Uterus (tissue), 4 donors: ENCODE measurements at places on chromosomes 16 and 17.

- DNase-seq, result no peak
Measured at GRCh38 chr17:16470265-16470664, 21.7 kb downstream of the LRRC75A start.

GRCh38 chr16:2328428-2328827 is 12.1 kb downstream of the ABCA3 start:
- no peak for DNase-seq

DNA sequence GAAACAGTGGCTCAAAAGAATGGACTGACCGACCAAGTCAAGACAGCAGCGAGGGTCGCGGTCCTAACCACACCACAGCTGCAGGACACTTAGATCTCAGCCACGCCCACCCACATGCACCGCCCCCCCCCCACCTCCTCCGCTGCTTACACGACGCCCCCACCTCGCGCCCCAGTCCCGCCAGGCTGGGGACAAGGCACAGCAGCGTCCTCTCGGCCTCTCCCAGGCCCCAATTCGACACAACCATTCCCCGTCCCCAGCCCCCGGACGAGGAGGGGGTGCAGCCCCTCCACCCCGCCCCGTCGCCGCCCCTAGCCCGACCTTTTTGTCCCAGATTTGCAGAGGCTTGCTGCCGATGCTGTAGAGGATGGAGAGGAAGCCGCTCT is 477 bp downstream of the CFAP20 start:
- no peak for DNase-seq

GRCh38 chr17:73184136-73184993 is 8.5 kb upstream of the COG1 start:
- DNase-seq, result no peak

- DNase-seq, result peak; percentile 91
Measured at GRCh38 chr17:58082870-58083490, at the start of gene DYNLL2. Gene DYNLL2 (plus strand): TSS chr17:58083419. CDS start chr17:58087091, 3,672 bp downstream.

GRCh38 chr16:86951831-86952598 is 365.2 kb downstream of the C16orf95 start:
- DNase-seq, result no peak

DNA sequence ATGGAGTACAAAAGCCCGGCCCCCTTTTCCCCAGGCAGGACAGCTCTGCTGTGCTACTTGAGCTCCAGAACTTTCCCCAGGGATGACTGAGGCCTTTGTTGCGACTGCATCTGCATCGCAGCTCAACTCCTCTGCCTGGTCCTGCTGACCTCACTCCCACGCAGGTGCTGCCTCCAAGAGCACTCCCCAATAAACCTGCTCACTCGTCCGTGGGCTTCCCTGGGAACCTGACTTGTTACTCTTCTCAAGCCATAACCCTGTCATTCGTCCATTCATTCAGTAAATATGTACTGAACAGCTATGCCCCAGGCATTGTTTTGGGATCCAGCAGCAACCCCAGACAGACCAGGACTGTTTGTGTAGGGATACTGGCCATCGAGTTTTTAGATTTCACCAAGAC is 11.6 kb upstream of the RMI2 start:
- DNase-seq, result no peak

GRCh38 chr16:65702707-65703402 is 581.0 kb upstream of the CDH11 start:
- DNase-seq, result no peak

DNA sequence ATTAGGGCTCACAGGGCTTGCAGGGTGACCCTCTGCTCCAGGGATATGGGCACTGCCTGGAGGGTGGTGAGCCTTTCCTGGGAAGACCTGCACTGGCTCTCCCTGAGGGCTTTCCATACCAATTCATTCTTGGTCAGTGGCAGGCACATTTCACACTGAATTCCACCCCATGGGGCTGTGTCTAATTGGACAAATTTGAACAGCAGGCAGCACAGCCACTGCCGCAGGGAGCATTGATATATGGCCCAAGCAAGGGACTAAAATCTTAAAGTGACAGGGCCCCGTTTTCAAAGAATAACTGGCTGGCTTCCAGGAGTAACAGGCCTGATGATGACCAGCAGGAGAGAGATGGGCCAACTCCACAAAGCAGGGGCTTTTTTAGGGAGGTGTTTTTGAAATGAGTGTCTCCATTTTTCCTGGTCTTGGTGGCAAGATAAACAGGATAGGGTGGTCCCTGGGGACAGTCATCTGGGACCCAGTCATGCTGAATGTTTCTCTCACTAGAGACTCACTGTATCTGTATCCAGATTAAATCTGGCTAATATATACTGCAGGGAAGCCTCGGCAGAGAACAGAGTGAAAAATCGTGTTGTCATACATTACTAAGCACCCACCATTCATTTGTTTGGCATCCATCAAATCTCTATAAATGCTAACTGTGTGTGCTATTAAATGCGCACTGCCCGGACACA is 74.1 kb upstream of the TBX2 start:
- no peak for DNase-seq

- no peak for DNase-seq
Measured at GRCh38 chr17:3914312-3914670, 2.0 kb downstream of the P2RX1 start.

DNA sequence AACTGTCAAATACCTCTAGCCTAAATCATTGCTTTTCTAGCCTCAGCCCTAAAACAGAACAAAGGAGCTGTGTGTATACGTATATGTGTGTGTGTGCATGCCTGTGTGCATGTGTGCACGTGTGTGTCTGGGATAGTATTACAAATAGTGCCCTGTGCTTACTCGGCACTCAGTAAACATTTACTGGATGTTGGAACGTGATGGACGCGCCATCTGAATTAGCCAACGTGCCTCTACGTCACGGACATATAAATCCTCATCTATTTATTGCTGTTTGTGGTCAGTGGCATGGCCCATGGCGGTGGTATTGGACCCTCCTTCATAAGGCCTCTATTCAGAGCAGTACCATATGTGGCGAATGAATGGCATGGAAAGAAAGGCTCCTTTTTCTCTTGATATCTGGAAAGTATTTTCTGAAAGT is 37.5 kb downstream of the WWP2 start:
- no peak for DNase-seq

GRCh38 chr16:14097182-14097959 is 26.3 kb downstream of the MRTFB start:
- DNase-seq, result no peak

DNA sequence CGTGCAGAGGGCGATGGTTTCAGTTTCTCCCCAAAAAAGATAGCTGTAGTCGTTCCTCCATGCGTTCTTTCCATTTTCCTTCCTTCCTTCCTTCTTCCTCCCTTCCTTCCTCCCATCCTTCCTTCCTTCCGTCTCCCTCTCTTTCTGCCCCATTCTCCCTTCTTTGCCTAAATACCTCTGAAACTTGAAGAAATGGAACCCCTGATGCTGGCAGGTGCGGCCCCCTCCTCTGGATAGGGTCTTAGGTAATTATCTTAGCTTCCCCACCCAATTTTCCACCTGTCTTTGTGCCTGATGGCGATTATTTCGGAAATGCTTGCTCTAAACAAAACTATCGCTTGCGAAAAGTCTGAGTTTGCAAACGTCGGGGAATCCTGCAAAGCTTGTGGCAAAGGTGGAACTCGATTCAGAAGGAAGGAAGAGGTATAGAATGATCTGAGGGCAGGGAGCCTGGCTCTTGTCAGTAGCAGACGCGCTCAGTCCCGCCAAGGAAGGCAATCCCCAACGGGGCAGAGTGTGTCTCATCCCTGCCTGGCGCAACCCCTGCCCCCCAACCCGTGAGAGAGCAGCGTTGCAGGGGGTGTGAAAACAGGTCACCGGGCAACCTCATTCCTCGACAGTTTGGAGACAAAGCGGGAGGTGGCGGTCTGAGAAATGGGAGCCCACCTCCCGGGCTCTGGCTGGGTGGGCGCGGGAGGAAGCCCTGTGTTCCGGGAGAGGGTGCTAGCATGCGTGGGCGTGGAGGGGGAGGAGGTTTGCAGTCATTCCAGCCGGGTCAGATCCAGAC is 2.9 kb upstream of the CBX8 start:
- no peak for DNase-seq

- no peak for DNase-seq
Measured at GRCh38 chr17:32141679-32142037, 644 bp upstream of the RHOT1 start.

DNA sequence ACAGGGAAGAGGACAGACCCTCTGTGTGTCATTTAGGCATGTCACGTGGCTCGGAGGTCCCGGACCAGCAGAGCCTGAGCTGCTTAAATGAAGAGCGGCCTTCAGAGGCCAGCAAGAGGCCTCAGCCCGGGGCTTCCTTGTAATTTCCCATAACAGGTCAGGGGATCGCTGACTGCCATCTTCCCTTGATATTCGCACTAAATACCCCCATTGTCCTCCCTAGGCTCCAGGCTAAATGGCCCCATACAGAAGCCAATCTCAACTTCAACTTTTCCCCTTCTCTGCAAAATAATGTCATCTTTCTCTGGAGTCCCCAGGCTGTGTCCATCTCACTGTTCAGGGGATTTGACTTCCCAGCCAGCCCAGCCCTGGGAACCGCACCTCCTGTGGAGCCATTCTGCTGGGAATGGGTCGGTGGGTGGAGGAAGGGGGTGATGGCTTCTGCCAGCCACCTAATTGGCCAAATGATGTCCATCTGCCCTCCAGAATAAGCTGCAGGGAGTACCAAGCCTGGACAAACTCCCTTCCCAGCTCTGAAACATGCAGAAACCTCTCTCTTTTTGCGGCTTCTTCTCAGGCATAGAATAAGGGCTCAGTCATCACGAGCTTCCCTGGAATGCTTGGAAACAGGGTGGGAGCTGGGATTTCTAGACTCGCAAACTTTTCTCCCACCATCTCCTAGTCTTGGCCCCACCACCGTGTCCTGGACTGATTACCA is 129.9 kb downstream of the SDK2 start:
- no peak for DNase-seq

DNA sequence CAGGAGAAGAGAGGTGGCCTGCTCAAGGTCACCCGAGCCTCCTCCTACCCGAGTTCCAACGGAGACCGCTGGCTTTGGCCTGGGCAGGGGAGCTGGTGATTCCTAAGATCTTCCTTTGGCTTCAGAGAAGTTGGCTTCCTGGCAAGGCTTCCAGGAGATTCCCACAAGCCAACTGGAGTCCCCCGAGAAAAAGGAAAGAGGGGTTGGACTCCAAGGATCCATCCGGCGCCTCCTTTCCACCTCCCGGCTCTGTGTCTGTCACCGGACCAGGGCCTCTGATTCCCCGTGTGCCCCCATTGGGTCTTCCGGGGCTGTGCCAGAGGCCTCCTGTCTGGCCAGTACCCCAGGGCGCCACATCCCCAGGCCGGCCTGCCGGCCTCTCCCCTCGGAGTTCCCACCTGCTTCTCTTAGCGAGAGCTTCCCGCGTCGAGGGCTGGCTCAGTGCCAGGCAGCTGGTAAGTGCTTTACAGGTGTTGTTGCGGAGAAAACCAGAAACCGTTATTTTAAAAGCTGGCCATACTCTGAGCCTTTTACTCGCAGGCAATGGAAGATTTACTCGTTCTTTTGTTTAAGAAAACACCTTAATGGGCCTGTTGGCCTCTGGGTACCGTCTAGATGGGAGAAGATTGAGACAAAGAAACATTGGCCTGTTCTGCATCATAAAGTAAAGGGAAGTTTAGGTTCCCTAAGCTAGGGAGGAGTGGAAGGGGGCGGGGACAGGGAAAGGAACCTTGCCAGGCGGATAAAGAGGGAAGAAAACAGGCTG is 258.4 kb upstream of the SDK2 start:
- DNase-seq, result no peak

- no peak for DNase-seq
Measured at GRCh38 chr16:57167538-57167937, 18.3 kb downstream of the PSME3IP1 start.

DNA sequence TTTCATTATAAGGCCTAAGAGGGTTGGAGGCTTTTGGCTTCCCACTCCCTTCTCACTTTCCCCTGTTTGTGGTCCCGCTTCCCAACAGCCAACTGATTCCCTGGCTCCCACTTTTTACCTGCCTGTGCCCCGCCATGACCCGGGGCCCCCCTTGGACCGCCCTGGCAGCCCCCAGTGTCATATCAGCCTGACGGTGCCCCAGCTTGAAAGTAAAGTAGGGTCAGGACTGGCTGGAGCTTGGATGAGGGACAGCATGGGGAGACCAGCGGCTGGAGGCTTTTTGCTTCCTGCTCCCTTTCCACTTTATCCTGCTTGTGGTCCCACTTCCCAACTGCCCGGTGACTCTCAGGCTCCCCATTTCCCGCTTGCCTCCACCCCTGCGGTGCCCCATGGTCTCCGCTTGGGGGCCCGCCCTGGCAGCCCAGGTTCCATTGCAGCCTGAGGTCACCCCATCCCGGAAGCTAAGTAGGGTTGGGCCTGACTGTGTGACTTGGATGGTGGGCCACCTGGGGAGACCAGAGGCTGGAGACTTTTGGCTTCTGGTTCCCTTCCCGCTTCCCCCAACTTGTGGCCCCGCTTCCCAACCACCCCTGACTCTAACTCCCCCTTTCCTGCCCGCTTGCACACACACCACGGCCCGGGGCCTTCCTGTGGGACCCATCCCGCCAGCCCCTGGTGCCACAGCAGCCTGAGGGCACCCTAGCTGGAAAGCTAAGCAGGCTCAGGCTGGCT is 2274.7 kb downstream of the TP53TG3F start:
- no peak for DNase-seq

DNA sequence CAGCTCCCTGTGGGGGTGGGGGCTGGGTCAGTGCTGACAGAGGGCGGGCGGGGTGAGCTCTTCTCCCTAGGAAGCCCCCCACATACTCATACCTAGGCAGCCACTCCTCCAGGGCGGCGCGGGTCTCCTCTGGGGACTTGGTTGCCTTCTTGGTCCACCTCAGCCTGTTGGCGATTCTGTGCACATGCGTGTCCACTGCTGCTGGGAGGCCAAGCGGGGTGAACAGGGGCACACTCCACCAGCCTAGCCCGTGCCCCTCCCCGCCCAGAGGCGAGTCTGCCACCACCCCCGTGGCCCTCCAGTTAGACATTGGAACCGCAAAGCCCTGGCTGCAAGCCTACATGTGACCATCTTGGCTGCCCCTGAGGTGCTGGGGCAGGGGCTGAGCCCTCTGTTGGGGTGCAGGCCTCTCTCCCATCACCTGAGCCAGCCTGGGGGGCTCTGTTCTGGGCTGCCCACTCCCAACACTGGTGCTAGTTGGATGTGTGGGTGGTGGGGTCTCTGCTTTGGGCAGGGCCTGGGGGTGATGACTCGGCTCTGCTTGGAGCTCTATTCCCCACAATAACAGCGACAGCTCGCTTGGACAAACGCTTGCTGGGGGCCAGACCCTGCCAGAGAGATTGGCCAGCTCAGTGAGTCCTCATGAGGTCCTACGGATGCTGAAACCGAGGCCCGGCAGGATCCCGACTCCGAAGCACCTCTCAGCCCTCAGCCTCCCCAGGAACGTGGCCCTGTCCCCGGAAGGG is 7.4 kb downstream of the NTHL1 start:
- DNase-seq, result peak; percentile 34

- DNase-seq, result no peak
Measured at GRCh38 chr16:66512272-66513110, 37.4 kb downstream of the TK2 start.

GRCh38 chr16:67257486-67258160 is 8.8 kb downstream of the SLC9A5 start:
- no peak for DNase-seq

DNA sequence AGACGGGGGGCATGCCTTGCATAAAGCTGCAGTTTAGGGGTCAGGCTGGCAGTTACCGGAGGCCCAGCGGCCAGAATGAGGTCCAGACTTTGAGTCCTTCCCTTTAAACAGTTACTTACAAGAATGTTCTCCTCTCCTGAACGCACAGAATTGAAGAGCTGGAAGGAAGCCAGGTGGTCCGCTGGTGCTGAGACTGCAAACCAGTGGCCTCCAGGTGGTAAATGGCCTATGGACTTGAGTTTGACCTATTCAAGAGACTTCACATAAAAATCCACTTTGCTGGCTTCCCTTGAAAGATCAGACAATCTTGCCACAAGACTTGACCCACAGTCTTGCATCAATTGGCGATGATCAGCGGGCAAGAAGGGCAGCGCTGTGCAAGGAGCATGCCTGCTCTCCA is 14.7 kb upstream of the SEZ6 start:
- no peak for DNase-seq

GRCh38 chr16:49639739-49640431 is 216.0 kb downstream of the ZNF423 start:
- peak; percentile 59 for DNase-seq
